ENCODE measurements at places on chromosomes 5 and 9.

GRCh38 chr9:37972351-37972848 is 68.5 kb upstream of the SLC25A51 start:
- no peak for DNase-seq

DNA sequence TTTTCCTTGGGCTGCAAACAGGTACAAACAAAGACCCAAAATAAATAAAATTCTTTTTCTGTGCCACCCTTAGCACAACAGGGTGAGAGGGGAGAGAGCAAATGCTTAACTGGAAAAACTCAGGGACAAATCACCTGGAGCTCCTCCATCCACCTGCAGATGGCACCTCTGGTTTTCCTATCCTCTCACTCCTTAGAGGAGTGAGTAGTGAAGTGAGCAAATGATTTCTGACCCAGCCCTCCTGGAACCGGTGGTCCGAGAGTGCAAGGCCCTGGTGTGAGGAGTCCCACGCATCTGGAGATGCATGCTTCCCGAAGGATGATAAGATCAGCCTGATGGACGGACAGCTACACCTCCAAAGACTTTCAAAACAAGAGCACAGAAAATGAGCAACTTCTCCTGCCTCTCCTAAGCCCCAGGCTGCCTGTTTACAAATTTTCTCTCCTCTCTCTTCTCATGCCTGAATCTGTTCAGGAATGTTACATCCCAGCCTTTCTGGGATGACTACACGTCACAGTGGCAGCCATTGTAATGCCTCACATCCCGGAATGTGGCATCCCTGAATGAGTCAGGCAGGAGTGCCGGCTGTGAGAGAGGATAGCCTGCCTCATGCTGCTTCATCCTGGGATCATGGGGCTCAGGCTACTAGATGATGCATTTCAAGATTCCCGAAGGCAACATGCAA is 86.4 kb downstream of the ADRB2 start:
- no peak for DNase-seq

DNA sequence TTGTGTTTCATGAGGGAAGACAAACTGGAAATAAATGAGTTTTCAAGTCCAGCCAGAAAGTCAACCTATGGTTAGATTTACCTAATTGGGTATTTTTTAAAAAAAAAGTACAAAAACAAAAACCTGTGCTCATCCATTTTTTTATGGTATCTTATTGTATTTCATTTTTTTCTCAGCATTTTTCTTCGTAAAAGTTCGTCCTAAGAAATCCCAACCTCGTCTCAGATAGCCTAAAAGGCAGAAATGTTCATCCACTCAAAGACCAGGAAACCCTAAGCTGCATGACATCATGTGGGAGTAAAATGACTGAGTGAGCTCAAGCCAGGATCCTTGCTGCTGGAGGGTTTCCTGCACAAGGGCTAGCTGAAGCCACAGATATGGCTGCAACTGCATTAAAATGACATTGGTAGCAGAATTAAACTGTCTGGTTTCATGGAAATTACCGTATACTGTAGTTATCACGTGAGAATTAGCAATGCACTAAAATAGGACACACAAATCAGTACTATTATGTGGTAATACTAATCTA is 70.4 kb downstream of the NFIB start:
- DNase-seq: no peak

DNA sequence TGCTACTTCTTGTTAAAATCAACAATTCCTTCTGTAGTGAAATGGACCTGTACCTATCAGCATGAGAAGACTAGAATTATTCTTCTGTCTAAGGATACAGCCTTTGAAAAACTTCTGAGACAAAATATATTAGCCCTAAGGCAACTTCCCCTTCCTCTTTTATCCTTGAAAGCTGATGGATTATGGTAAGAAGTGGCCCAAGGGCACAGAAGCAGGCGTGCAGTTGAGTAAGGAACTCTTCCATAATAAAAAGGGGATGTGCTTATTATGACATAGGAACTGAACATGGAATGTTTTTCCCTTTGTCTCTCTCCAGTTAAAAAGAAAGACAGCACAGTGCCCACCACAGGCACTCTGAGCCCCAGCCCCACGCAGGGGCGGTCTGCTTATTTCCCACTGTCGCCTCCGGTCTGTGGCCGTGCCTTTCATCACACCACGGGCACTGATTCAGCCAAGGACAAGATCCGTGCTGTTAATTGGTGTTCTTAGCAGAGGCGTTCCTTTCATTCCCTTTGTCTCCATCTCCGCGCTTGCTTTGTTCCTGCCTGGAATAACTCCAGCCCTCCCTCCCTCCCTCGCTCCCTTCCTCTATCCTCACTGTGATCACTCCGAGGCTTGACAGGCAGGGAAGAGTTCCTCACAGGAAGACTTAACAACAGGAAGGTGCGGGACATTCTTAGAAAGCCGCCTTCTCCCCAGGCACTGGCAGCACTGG is 135.9 kb upstream of the OTULINL start:
- DNase-seq: peak; percentile 4

DNA sequence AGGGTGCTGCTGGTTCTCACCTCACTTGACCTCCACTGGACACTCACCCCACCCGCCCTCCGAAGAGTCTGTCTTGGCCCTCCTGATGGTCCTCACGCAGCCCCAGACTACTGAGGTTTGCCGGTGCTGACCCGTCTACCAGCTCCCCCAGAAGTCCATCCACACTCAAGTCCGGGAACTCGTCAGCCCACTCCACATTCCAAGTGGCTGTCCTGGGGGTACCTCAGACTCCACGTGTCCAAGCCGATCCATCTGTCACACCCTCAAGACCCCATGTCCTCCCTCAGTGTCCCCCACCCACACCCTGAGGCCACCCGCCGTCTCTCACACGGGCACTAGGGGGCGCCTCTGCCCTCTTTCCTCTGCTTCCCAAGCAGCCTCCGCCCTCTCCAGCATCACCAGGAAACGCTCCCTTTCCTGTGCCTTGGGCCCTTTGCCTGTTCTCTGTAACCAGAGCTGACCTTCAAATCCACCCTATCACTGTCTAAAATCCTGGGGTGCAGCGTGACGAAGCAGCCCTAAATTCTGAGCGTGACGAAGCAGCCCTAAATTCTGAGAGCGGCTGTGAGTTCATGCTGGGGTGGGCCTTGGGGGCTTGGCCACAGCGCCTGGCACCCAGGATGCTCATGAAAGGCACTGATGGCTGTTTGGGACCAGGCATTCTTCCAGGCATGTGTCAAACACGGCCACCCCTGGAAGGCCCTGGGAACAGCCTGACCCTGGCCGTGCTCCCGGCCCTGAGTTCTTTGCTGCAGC is 95.7 kb downstream of the KCNT1 start:
- peak; percentile 46 for DNase-seq

DNA sequence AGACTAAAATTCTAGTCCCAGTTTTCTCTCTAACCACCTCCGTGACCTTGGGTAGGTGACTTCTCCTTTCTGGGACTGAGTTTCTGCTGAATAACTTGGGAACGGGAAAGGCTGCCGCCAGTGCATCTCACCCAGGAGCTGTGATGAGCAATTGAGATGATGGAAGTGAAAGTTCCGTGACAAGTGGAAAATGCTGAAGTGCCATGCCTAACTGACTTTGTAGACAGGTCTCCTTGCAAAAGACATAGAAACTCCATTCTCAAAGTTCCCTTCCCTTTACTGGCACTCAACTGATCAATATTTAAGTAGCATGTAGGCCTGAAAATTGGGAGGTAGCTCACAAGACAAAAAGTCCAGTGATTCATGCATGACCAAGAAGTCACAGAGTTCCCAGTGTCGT is 6.3 kb upstream of the ADAM19 start:
- no peak for DNase-seq

DNA sequence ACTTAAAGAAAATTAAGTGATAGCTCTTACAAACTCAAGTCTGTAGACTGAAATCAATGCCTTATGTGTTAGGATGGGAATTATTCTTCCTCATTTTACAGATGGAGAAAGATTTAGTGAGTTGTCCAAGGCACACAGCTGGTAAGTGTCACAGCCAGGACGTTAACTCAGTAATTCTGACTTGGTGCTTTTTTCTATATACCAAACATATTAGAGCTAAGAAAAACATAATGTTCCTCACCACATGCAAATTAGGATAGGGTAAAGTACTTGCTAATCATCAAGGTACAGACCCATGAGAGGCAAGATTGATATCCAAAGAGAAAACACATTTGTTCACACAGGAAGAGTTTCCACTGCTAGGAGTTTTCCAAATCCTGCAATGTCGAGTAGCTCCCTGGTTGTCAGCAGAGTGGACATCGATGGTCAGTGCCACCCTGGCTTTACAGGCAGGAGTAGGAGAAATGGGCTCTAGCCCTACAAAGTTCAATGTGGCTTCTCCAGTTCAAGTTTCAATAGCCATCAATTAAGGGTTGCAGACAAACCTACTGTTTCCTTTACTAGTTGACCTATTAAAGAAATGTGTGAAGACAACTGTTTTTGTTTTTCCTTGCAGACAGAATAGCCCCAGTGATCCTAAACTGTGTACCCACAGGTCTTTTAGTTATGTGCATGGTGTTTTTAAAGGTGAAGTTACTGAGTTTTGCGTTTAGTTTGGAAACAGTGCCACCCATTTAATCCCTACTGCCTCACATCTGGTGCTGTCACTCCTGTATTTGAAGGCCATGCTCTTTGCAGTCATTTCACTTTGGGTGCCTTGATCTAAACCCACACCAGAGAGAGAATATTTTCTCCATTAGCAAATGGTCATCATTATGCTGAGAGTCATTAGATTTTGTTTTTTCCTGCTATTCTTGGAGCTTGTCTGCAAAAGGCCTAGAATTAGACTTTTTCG is 460.8 kb upstream of the SMARCA2 start:
- DNase-seq: no peak

Data from HL-60 (cell line).